Vagina (tissue), 2 donors: ENCODE measurements at places on chromosomes 5 and 9.

- no peak for DNase-seq
Measured at GRCh38 chr5:115948091-115948534, 14.2 kb upstream of the LVRN start.

- no peak for DNase-seq
Measured at GRCh38 chr5:64625678-64626077, 64.6 kb upstream of the SHISAL2B start.

GRCh38 chr9:71767163-71767775, 1.0 kb downstream of the CEMIP2 start:
- no peak for DNase-seq

GRCh38 chr5:56941981-56942380, 9.9 kb downstream of the MIER3 start:
- DNase-seq, result no peak

DNA sequence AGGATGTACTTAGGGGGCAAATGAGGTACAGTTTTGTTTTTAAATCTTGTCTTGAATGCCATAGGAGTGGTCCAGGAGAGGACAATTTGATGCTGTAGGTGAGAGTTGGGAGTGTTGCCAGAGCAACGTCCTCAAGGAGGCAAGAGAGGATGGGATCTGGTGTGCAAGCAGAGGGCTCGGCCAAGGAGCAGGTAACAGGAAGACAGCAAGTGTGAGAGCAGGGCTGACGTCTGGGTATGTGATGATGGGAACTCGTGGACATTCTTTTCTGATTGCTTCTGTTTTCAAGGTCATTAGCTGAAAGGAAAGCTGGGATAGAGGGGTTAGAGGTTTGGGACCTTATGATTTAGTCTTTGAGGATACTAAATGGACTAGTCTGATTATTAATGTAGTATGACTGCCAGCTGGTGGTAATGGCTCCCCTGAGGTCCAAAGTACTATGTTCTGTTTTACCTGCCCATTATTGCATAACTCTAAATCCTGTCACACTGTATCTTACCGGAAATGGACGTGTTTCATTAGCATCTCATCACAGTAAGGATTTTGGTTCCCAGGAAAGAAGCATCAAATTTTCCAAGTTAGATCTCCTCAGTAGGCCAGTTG, 15.4 kb downstream of the GNPDA1 start:
- DNase-seq, result no peak

DNA sequence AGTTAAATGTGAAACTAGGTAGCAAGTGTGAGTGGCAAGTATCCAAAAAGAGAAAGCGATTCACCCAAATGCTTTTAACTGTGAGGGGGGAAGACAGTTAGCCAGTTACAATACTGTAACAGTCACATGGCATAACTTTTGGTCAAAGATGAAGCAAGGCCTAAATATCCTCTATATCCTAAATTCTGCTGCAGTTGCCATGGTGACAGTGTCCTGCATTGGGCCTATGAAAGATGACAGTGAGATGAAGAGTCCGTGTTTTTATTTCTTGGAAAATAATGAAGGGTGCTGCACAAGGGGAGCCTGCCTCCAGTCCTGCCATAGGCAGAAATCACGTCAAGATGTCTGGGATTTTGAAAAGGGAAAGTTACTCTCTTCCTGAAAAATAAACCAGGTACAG, 534.6 kb downstream of the NTRK2 start:
- no peak for DNase-seq

DNA sequence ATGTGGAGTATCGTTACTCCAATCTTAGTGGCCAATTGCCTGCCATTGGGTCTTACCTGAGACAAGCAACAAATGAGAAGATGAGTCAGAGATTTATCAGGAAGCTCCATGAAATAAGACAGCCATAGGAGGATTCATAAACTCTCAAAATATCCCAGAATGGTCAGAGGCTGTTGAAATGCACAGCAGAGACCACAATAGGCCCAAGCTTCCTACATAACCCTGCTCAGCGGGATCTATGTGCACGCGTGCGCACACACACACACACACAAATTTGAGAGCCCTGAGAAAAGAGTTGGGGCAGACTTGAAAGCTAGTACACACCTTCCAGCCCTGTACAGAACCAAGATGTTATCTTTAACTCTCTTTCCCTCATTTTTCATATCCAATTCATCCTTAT, 9.8 kb downstream of the UIMC1 start:
- DNase-seq, result no peak

- DNase-seq, result no peak
Measured at GRCh38 chr9:108961151-108961550, 27.0 kb downstream of the ABITRAM start.

- DNase-seq, result no peak
Measured at GRCh38 chr9:92724528-92725265, 39.9 kb downstream of the BICD2 start.

DNA sequence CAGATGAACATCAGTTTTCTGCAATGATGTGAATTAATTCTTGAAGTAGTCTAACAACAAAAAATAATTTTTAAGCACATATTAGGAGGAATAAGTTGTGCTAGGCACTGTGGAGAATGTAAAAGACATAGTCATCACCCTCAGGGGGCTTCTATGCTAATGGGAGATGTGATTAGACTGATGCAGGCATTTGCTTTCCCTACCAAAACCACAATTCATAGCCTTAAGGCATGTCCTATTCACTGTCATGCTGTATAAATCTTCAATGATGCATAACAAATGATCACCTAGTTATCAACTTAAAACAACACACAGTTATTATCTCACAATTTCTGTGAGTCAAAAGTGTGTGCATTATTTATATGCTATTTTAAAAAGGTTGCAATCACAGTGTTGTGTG, 422.6 kb downstream of the MAN2A1 start:
- DNase-seq, result no peak

GRCh38 chr5:72922422-72922821, 33.4 kb upstream of the FCHO2 start:
- DNase-seq, result no peak
